ENCODE measurements at places on chromosomes 7 and 10.

DNA sequence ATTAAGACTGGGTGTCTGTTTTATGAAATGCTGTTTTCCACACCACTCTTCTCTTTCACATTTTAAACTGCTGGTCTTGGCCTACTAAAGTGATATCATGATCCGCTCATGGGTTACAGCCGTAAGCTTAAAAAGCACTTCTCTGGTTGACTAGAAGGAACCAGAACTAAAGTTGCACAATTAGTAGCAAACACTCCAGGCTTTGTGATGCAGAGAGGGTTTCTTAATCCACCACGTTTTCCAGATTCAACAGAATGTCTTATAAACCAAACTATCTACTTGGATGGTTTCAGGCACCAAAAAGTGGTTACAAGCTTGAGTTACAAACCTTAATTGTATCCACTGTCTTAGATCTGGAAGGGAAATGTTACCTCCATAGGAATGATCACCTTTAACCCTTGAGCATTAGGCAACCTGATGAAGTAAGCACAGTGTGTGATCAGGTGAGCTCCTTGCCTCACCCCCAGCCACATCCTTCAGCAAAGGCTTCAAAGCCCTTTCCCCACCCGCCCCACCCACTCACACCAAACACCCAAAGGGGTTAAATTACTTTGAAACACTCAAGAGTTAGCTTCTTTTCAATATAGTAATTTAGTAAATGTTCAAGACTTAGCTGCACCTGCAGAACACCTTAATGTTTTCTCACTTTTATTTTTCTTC is 3.5 kb downstream of the ELMO1 start:
- no peaks in the 10 kb centered on the region for H3K36me3 ChIP-seq
- peak overlapping the region; percentile 19 for H3K27ac ChIP-seq
- peaks cover 49% of the 10 kb centered on the region for H3K4me1 ChIP-seq
- no peaks in the 10 kb centered on the region for H3K27me3 ChIP-seq
- H3K4me3 ChIP-seq: no peak overlapping the region

- no peak for DNase-seq
- H3K4me1 ChIP-seq: no peaks in the 10 kb centered on the region
- no peak overlapping the region for H3K4me3 ChIP-seq
- no peak overlapping the region for H3K27ac ChIP-seq
- H3K27me3 ChIP-seq: no peaks in the 10 kb centered on the region
Observed at GRCh38 chr10:60208676-60209269, 180.9 kb downstream of the ANK3 start.

DNA sequence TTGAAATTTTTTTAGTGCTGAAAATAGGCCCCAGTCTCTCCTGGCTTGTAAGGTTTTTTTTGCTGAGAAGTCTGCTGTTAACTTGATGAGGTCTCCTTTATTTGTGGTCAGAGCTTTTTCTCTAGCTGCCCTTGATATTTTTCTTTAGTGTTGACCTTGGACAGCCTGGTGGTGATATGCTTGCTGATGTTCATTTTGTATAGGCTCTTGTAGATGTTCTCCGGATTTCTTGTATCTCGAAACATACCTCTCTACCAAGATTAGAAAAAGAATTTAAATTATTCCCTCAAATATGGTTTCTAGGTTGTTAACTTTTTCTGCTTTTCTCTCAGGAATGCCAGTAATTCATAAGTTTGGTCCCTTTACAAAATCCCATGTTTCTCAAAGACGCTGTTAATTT is 102.3 kb downstream of the TWIST1 start:
- H3K4me3 ChIP-seq: no peak overlapping the region
- no peaks in the 10 kb centered on the region for H3K4me1 ChIP-seq
- no peaks in the 10 kb centered on the region for H3K36me3 ChIP-seq
- no peak for DNase-seq

DNA sequence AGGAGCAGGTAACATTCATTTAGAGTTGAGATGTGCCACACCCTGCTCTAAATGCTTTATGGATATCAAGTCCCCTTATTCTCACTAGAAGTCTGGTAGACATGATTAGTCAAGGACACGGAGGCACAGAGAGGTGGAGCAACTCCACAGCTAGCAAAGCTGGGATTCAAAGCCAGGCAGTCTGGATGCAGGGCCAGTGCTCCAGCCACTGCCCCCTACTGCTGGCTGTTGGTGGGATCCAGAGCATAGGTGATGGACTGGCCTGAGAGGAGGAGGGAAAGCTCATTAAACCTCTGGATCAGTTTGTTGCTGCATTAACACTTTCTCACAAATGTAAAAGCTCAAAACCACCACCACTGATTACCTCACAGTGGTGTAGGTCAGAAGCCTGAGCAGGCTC is 22.6 kb upstream of the KBTBD2 start:
- H3K4me3 ChIP-seq: no peak overlapping the region
- no peak overlapping the region for H3K27ac ChIP-seq
- H3K4me1 ChIP-seq: no peaks in the 10 kb centered on the region
- no peaks in the 10 kb centered on the region for H3K36me3 ChIP-seq
- H3K27me3 ChIP-seq: no peaks in the 10 kb centered on the region

DNA sequence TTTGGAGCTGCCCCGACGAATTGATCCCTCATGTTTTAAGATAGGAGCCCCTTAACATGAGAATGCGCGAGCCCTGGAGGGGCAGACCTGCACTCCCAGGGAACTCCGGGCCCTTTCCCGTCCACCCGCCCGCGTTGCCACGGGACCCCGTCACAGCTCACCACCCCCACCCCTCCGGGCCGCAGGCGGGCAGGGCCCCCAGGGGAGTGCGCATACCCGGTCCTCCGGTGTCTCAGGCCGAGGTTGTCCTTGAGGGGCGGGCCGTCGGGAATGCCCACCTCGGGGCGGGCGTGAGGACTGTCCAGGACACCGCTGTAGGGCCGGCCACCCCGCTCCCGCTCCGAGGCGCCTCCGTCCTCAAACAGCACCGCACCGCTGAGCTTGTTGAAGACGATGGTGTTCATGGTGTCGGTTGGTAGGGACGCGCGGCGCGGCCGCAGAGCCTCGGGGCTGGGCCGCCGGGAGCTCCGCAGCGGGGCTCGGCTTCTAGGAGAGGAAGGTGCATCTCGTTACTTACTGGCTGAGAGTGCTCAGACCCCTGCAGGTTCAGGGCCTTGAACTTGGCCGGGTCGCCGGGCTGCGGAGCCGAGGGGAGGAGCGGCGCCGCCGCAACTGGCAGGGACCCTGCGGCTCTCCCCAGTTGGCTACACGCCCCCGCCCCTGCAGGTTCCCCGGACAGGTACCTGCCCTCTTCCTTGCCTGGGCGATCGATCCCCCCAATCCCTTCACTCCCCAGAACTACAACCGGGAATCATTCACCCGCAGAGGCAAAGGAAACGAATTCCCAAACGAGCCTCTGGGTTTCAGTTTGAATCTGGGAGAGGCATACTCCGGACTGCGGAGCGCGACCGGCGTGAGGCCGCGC is 2.4 kb downstream of the MKX start:
- no peak overlapping the region for H3K27ac ChIP-seq
- H3K4me3 ChIP-seq: peak overlapping the region; percentile 94
- peaks cover 65% of the 10 kb centered on the region for H3K27me3 ChIP-seq
- DNase-seq: peak; percentile 45
- H3K36me3 ChIP-seq: no peaks in the 10 kb centered on the region

- H3K4me3 ChIP-seq: no peak overlapping the region
- no peaks in the 10 kb centered on the region for H3K36me3 ChIP-seq
- H3K4me1 ChIP-seq: peaks cover 17% of the 10 kb centered on the region
- no peak overlapping the region for H3K27ac ChIP-seq
Observed at GRCh38 chr10:8435186-8436055, 380.9 kb downstream of the GATA3 start.

DNA sequence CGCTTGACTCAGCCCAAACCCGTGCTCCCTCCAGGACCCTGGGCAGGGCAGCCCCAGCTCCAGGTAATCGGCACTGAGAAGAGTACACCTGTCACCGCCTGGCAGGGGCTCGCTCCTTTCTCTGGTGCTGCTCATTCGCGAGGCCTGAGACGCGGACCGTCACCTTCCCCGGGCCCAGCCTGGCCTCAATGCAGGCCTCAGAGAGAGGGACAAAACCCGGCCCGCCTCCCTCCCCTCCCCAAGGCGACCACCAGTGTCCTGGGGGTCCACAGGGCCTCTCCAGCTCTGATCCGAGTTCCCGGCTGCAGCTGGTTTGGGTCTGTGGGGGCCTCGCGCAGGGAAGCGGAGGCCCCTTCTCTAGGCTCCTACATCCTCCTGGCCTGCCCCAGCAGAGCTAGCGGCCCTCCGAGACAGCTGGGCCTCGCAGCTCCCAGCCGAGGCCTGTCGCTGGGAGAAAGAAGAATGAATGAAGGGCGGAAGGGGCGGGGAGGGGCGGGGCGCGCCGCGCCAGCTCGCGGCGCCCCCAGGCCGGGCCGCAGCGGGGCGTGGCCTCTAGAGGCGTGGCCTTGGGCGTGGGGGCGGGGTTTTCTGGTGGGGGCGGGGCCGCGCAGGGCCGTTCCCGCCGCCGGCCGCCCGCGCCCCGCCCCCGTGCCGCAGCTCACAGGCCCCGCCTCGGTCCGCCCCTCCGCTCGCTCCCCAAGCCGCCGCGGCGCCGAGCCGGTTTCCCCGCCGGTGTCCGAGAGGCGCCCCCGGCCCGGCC is at the start of gene LIMK1:
TSS of gene LIMK1 (plus strand) at position 688 of the 760 bp plus-strand sequence. CDS start 187 bp downstream, outside the sequence.
- peak; percentile 68 for DNase-seq
- H3K4me3 ChIP-seq: peak within 1 kb of the TSS; percentile 70
- H3K27me3 ChIP-seq: no peaks in the 10 kb centered on the region
- H3K4me1 ChIP-seq: peaks cover 18% of the 10 kb centered on the region
- no peak within 1 kb of the TSS for H3K27ac ChIP-seq

DNA sequence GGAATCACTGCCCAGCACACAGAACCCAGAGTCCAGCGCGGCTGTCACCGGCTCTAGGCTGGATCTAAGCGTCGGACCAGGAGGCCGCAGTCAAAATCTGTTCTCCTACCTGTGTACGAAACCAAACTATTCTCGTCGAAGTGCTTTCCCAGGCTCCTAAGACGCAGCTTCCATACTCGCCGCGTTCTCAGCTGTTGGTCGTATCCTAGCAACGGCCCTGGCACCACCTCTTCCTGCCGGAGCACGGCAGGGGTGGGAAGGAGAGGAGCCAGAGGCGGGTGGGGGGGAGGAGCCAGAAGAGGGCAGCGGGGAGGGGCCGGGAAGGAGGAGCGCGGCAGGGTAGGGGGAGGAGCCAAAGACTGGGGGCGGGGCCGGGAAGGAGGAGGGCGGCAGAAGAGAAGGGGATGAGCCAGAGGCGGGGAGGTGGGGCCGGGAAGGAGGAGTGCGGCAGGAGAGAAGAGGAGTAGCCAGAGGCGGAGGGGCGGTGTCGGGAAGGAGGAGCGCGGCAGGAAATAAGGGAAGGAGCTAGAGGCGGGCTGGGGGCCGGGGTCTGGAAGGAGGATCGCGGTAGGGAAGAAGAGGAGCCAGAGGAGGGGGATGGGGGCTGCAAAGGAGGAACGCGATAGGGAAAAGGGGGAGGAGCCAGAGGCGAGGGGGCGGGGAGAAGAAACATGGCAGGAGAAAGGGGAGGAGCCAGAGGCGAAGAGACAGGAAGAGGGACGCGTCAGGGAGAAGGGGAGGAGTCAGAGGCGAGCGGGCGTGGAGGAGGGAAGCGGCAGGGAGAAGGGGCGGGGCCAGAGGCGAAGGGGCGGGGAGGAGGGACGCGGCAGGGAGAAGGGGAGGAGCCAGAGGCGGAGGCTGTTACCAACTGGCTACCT is at the start of gene IQUB:
TSS of gene IQUB (minus strand) at position 213 of the 878 bp plus-strand sequence. CDS start 22,255 bp downstream, outside the sequence.
- H3K27me3 ChIP-seq: peaks cover 17% of the 10 kb centered on the region
- H3K4me1 ChIP-seq: peaks cover 3% of the 10 kb centered on the region
- DNase-seq: peak; percentile 83
- H3K36me3 ChIP-seq: peaks cover 3% of the 10 kb centered on the region
- H3K4me3 ChIP-seq: peak within 1 kb of the TSS; percentile 80
- peak within 1 kb of the TSS; percentile 47 for H3K27ac ChIP-seq

GRCh38 chr7:143356414-143357050 is 6.0 kb downstream of the FAM131B start:
- DNase-seq: no peak
- no peaks in the 10 kb centered on the region for H3K27me3 ChIP-seq
- H3K4me3 ChIP-seq: no peak overlapping the region
- H3K27ac ChIP-seq: no peak overlapping the region

GRCh38 chr10:95501203-95502094 is 59.7 kb downstream of the SORBS1 start:
- H3K36me3 ChIP-seq: no peaks in the 10 kb centered on the region
- no peak for DNase-seq
- H3K27ac ChIP-seq: no peak overlapping the region
- peaks cover 3% of the 10 kb centered on the region for H3K27me3 ChIP-seq

DNA sequence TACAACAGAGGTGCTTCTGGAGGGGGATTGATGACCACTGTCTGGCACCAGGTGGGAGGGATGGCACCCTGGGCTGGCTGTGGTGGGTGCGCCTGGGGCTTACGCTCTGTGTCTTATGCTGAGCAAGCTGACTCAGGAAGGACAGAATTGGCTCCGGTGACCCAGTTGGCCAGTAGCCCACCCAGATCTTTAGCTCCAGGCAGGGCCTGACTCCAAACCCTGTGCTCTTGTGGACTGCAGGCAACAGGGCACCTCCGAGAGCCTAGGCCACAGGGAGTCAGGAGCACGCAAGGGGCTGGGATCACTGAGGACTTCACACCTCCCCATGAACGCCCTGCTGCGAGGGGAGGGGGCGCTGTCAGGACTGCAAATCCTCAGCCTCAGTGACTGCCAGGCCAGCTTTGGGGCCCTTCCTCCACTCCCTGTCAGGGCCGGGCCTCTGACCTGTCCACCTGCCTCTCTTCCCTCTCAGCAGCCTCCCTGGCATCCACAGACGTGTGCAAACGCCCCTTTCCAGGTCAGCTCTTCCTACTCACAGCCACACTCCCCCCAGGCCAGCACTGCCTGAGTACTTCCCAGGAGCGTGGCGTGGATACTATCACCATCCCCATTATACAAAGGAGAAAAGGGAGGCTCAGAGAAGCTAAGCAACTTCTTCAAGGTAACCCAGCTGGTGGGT is 118.7 kb downstream of the SLIT1 start:
- peaks cover 5% of the 10 kb centered on the region for H3K4me1 ChIP-seq
- no peak for DNase-seq
- H3K27ac ChIP-seq: no peak overlapping the region
- no peaks in the 10 kb centered on the region for H3K36me3 ChIP-seq
- H3K4me3 ChIP-seq: no peak overlapping the region

DNA sequence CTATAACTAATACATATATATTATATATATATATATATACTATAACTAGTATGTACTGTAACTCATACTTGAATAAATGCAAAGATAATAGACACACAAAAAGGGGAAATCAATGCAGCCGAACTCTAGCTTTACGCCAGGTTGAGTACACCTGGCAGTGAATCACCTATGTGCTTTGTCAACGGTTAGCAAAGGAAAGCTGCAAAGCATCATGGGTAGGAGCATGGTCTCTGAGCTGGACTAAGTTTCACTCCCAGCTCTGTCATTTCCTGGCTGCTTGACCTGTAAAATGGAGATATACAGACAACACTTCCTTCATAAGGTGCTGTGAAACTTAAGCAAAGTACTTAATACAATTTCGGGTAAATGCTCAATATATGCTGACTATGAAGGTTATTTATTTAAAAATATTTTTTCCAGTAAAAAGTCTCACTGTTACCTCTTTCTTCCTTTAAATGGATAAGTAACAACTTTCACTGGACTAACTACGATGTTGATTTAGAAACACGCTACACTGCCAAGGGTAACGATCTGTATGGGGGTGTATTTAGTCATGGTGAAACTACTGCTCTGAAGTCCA is 61.7 kb upstream of the ITGA8 start:
- H3K27me3 ChIP-seq: no peaks in the 10 kb centered on the region
- no peak for DNase-seq
- no peak overlapping the region for H3K27ac ChIP-seq
- H3K36me3 ChIP-seq: peaks cover 4% of the 10 kb centered on the region
- no peak overlapping the region for H3K4me3 ChIP-seq
